ENCODE measurements at places on chromosomes 1 and 21. TPM values are rescaled to one million over a fixed set of nuclear protein-coding genes. Genes with fewer than 3 reads are reported as not detected.
A peak's percentile ranks its signal among the peaks of the same experiment; 100 is the strongest.

GRCh38 chr1:202282596-202283283 is 59.0 kb downstream of the UBE2T start:
- DNase-seq = no peak

GRCh38 chr1:84759756-84760155 is 69.5 kb upstream of the SSX2IP start:
- no peak for DNase-seq

Gene DISP3
- total RNA-seq = 4.6 TPM

- DNase-seq = no peak
Observed at GRCh38 chr1:25515033-25515432, 28.4 kb upstream of the LDLRAP1 start.

- no peak for DNase-seq
Observed at GRCh38 chr1:12712076-12712475, 3.8 kb upstream of the AADACL3 start.

DNA sequence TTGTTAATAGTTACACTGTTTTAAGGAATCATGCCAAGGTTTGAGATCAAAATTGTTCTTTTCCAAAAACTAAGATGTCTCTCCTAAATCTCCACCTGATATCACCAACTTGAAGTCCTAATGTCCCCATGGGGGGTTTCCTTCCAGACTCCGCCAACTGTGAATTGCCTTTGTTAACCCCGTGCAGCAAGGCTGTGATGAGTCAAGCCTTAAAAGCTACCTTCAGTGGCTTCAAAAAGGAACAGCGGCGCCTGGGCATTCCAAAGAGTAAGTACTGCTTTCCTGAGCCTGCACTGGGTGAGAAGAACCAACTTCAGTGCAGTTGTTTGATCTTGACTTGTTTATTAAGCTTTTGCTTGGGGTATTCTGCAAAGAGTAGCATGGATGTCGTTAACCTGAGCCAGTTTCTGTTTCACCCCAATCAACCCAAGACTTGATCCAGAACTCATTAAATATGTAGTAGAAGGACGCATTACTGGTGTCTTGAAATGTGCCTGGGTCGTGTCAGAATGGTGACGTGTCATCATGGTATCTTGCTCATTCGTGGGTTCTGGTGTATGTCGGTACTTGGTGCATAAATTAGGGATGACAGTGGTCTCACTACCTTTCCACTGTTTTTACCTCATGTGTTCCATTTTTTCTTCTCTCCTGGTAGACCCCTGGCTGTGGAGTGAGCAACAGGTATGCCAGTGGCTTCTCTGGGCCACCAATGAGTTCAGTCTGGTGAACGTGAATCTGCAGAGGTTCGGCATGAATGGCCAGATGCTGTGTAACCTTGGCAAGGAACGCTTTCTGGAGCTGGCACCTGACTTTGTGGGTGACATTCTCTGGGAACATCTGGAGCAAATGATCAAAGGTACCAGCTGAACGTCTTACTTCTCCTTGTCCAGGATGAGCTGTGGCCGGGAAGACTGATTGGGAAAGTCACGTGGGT is 8.7 kb downstream of the ETS2 start:
- no peak for DNase-seq

DNA sequence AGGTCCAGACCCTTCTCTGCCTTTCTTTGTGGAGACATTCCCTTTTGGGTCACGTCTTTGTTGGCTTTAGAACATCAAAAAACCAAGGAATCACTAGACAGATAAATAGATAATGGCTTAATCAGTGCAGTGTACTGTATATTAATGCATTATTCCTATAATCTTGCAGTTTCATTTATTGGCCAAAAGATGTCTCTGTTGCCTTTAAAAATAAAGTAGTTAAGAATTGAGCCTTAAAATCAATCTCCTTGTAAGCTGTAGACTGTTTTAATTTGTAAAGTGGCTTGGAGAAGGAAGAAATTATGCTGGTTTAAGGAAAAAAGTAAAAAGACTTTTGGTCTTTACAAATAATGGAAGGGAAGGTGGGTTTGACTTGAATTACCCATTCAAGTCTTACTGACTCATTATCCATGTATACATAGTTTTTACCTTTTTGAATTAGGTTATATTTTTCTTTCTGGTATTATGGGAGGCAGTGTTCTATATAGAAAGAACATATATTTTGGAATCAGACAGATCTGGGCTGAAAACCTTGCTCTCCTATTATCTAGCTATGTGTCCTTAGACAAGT is 84.6 kb downstream of the VPS13D start:
- DNase-seq = no peak

- DNase-seq = no peak
Observed at GRCh38 chr1:164625004-164625617, 66.1 kb downstream of the PBX1 start.

DNA sequence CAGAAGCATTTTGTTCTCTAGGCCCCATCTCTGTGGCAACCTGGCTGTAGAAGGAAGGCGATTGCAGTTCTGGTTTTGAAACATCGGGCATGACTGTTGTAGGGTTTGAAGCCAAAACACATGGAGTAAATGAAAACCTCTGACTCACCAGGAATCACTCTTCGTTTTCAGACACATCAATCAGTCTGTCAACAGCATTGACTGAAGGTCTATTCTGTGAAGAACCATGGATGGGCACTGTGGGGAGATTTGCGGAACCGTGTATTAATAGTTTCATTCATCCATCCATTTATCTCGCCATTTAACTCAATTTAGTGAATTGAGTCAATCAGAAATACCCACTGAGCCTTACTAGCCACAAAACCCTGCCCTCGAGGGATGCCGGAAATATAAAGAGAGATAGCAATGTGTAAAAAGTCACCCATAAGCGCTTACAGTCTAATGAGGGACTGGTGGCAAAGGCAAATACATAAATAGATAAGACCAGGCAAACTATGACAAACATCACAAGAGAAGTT is 364.6 kb upstream of the PROX1 start:
- DNase-seq = no peak

DNA sequence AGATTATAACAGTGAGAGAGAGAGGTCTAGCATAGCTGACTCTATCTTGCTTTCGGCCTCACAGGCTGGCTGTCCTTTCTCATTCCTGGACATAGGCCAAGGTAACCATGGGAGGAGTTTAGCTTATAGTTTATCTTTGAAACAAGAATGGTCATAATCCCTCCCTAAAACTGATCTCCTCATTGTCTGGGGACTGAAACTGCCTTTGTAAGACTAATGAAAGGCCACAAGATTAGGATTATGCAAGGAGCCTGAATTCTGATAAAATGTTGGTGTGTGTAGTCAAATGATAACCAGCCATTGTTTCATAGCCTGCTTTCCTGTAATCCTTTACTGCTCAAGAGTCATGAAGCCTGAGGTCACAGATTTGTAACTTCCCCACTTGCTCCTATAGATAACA is 131.9 kb upstream of the LYPLAL1 start:
- DNase-seq = no peak

Gene SELL
- total RNA-seq = not detected

DNA sequence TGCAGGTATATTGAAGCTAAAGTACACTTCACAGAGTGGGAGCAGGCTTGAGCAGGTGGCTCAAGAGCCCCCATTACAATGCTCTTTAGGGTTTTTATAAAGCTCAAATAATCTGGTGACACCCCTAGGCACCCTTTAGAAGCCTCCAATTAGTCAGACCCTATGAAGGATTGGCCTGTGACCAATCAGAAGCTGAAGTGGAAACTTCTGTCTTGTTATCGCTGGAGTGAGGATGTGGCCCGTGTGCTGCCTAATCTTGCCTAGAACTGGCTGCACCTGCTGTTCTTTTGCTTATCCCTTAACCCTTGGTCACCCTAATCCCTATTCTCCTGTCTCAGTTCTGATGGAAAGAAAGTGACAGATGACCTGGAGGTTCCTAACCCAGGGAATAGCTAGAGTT is 70.8 kb upstream of the ABCG1 start:
- DNase-seq = no peak

Gene FBLIM1
- total RNA-seq = 66.6 TPM

Gene C1QB
- total RNA-seq = not detected

GRCh38 chr1:170680428-170680827 is 16.5 kb downstream of the PRRX1 start:
- no peak for DNase-seq

- no peak for DNase-seq
Observed at GRCh38 chr21:42059141-42059540, 12.0 kb upstream of the UMODL1 start.

Gene NTMT2
- 0.67 TPM for total RNA-seq

DNA sequence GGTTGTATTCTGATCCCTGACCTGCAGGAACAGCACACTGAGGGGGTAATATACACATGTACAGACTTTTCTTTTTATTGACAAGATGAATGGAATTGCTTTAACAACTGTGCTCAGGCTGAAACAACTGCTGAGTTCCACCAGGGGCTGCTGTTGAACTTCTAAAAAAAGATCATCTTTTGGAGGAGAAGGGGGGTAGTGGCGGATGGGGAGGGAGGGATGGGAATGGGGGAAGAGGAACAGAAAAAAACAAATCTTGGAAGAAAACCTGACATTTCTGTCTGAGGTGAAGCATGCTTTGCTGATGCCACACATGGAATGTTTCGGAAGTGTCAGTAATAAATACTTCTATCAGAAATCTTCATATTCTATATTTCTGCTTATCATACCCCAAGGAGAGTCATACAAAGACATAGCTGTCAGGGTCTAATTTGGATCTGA is 75.0 kb downstream of the RWDD3 start:
- no peak for DNase-seq

Gene OVAAL
- not detected for total RNA-seq

DNA sequence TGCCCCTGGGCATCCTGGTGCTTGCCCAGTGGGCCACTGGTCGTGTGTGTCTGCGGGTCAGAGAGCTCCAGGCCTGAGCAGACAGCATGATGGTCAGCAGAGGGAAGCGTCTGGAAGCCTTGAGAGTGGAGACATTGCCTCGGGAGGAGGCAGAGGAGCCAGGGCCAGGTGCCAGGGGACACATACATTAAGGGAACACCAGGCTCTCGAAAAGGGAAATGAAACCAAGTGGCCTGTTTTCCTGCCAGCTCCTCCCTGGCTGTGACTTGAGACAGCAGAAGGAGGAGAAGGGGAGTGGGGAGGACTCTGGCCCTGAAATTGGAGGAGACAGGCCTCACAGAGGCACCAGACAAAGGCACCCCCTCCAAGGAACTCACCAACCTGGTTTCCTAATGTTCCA is 62.4 kb upstream of the LRP8 start:
- DNase-seq = no peak

GRCh38 chr1:56516539-56517252 is 62.7 kb downstream of the PLPP3 start:
- DNase-seq = no peak

- DNase-seq = no peak
Observed at GRCh38 chr1:244114892-244115291, 63.8 kb downstream of the ZBTB18 start.

- no peak for DNase-seq
Observed at GRCh38 chr1:57987523-57987922, 559.0 kb downstream of the OMA1 start.

Gene EXO1
- 36.4 TPM for total RNA-seq

DNA sequence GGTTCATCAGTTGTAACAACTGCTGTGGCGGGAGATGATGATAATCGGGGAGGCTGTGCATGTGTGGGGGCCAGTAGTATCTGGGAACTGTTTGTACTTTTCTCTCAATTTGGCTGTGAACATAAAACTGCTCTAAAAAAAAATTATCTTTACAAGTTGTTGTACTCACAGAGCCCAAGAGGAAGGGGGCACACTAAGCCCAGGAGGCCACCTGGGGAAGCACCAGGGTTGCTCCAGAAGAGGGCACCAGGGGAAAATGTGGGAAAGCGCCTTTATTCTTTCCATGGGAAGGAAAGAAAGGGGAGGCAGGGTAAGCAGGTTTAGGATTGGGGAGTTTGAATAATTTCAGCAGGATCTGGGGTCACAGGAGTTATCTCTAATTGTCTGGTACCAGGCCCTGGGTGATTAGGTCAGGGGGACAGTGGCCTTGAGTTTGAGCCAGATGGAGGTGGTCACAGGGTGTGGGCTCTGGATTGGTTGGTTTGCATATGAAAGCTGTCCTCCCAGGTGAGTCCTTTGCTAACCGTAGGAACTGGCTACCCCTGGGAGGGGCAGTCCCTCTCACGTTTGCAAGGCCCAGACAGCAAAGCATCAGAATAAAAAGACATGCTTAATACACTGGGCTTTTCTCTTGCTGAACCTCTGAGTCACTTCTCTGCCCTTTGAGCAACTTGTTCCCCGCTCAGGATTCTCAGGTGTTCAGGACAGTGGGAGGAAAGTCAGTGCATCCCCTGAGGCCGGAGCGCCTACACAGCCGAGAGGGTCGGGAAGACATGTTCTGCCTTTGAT is 11.2 kb downstream of the MYOC start:
- peak; percentile 56 for DNase-seq

- peak; percentile 54 for DNase-seq
Observed at GRCh38 chr1:227318853-227319607, 738 bp upstream of the CDC42BPA start.

- no peak for DNase-seq
Observed at GRCh38 chr21:44590311-44590721, 2.0 kb downstream of the KRTAP10-6 start.

DNA sequence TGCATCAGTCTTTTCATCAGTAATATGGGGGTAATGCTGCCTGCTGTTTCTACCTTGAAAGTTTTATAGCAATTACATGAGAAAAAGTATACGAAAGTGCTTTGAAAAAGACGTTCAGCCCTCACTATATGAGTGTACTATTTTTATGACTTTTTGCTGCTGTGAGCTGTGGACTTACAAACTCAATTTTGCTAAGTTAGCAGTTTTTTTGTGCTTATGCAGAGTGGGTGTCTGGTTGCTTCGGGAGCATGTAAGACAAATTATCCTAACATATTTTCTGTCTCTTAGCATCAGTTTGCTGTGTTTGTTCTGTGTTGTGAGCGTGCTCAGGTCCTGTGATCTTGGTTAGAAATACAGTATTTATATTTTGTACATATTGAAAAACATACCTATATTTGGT is 109.7 kb downstream of the CACNA1E start:
- DNase-seq = no peak

- DNase-seq = no peak
Observed at GRCh38 chr1:94383966-94384408, 34.2 kb upstream of the ABCD3 start.

DNA sequence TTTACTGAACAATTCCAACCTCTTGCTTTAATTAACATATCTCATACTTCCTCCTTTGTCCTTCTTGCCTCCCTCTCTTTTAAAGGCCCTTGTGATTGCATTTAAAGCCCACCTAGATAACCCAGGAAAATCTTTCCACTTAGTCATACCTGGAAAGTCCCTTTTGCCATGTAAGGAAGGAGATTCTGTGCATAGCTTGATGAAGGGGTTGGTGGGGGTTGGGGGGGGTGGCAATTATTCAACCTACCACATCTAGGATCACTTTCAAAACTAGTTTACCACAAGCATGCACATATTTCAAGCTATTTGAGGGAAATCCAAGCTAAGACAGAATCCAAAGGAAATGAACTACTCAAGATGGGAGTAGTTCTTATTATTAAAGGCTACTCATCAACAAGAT is 249.1 kb upstream of the PTBP2 start:
- DNase-seq = no peak

DNA sequence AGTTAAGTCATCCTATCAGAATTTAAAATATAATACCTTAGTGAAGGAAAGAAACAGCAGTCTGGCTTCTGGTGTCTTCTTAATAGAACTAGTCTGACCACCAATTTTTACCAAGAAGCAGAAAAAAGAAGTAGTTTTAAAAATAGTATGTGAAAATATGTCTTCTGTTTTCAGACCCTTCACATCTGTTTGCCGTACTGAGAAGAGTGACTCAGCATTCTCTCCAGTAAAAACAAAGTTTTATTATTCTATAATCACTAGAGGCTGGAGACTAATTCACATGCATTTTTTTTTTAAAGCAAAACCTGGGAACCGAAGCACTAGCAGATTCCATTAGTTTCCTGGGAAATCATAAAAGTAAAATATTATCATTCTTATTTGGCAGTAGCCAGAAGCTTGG is 163.8 kb downstream of the COL24A1 start:
- no peak for DNase-seq

GRCh38 chr1:184824691-184825323 is 70.1 kb upstream of the EDEM3 start:
- no peak for DNase-seq

All from H1 (cell line).